Stimulated activated CD8-positive, alpha-beta memory T cell treated with anti-CD3 and anti-CD28 coated beads, Interleukin-4, amount 100 ng/mL, for 1 hour (primary cell): ENCODE measurements at places on chromosomes 7 and 10.

GRCh38 chr7:39749177-39749576 lies 125.8 kb downstream of the RALA start:
- DNase-seq = no peak

DNA sequence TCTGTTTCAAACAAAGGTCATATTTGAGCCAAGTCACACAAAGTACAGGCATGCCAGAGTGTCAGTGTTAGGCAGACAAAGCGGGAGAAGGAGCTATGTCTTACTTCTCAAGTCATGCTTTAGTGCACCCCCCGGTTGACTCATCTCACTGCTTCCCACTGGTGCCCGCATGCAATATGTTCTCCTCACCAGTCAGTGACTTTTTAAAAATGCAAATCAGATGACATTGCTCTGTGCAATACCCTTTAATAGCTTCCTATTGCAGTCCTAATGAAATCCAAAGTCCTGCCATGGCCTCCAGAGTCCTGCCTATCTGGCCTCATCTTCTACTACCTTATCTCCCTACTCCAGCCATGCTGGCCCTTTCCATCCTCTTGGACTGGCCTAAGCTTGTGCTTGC lies 429.1 kb downstream of the ACTR3B start:
- DNase-seq = no peak

DNA sequence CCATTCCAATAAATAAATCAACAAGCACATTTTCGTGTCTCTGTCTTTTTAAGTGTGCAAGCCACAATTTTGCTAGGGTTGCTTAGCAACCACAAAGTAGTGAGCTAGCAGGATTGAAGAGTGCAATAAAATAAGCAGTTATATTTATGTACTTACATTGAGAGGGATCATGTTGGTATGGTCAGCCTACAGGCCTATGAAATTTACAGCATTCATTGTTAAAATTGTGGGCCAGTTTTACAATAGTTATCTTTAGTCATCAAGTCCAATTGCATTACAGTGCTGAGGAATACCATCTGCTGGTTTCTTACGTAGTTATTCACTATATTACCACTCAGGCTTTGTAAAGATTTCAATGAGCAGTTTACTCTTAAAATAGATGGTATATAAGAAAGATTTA lies 192.5 kb upstream of the POT1 start:
- DNase-seq = no peak

GRCh38 chr7:156480671-156481070 lies 159.9 kb upstream of the RNF32 start:
- DNase-seq = no peak

DNA sequence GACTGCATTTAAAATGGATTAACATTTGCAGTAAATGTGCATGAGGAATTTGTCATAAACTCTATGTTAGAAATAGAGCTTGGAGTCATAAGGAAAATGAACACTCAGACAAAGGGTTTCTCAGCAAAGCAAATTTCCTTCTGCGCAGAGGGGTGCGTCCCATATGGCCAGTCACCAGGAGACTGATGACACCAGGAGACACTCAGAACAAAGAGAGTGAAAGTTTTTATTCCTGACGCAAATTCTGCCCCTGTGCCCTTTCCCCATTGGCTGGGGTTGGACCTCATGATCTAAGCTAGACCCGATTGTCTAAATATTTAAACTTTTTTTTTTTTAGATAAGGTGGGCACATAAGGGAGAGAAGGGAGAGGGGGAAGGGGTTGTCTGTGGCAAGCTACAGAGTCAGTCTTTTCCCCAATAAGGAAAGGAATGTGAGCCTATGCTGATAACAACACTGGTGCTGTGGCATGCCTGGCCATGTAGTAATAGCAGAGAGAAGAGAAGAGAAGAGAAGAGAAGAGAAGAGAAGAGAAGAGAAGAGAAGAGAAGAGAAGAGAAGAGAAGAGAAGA lies 202.0 kb downstream of the POM121L12 start:
- no peak for DNase-seq

GRCh38 chr7:135375908-135376699 lies 133.8 kb downstream of the CNOT4 start:
- no peak for DNase-seq

DNA sequence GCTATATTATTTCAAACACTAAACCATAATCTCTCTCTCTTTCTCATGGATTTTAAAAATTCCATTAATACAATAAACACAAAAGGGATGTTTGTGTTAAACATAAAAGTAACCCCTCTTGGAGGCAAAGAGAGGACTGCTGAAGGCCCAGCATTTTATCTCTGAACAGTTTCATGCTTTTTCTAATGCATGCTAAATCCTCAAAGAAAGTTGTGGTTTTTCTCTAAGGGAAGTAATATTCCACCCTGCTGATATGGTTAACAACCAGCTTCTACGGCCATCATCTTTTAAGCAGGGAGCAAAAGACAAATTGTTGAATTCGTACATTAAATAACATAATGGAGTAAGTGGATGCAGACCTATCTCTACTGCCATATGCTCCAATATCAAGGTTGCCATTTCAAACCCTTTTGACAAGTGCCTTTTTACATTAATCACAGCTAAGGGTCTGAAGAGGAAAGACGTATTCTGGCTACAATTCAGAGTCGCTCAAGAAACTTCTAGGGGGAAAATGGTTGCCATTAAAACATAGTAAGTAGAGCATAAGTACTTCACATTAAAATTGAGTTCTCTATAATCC lies 103.1 kb downstream of the SLC25A13 start:
- DNase-seq = no peak

DNA sequence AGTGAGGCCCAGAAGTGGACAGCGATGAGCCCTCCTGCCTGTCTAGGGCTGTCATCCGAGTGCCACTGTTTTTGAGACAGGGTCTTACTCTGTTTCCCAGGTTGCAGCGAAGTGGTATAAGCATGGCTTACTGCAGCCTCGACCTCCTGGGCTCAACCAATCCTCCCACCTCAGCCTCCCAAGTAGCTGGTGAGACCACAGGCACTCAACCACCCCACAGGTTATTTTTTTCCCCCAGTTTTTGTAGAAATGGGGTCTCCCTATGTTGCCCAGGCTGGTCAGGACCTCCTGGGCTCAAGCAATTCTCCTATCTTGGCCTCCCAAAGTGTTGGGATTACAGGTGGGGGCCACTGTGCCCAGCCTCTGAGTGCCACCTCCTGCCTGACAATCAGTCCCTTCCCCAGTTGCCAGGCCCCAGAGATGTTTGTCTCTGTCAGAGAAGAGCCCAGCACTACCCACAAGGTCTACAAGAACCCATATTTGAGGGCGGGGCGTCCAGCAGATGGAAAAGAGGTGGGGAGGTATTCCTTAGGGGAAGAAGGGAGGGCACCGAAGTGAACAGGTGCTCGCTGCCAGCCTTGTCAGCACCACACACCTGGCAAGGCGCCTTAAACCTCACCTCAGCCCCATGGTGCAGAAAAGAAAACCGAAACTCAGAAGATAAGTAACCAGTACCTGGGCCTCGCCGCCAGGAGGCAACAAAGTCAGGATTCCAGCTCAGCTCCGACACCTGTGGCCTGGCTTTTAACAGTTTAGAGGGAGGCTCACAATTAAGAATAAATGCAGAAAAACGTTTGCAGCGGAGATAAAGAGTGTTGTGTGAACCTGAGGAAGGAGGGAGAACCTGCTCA lies 77.4 kb upstream of the ANLN start:
- no peak for DNase-seq

GRCh38 chr7:129561677-129562359 lies 49.7 kb upstream of the NRF1 start:
- DNase-seq = no peak

GRCh38 chr7:94398841-94399240 lies 4.1 kb downstream of the COL1A2 start:
- no peak for DNase-seq

DNA sequence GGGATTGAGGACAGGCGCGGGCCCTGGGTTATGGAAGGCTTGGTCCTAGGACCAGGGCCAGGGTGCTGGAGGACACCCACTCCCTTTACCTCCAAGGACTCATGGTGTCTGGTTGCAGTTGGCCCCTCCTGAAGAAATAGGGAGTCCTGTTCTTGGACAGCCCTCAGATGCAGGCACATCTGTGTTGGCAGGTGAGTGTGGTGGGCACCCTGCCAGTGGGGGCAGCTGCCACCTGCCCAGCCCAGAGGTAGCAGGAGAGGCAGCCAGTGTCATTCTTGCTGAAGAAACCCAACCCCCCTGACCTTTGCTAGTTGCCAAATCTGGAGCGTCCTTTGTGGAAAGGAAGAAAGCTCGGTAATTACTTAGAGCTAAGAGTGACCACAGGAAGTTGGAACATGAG lies 8.3 kb downstream of the GALNT17 start:
- DNase-seq = no peak

GRCh38 chr10:11483201-11484148 lies 128.0 kb downstream of the USP6NL start:
- no peak for DNase-seq

DNA sequence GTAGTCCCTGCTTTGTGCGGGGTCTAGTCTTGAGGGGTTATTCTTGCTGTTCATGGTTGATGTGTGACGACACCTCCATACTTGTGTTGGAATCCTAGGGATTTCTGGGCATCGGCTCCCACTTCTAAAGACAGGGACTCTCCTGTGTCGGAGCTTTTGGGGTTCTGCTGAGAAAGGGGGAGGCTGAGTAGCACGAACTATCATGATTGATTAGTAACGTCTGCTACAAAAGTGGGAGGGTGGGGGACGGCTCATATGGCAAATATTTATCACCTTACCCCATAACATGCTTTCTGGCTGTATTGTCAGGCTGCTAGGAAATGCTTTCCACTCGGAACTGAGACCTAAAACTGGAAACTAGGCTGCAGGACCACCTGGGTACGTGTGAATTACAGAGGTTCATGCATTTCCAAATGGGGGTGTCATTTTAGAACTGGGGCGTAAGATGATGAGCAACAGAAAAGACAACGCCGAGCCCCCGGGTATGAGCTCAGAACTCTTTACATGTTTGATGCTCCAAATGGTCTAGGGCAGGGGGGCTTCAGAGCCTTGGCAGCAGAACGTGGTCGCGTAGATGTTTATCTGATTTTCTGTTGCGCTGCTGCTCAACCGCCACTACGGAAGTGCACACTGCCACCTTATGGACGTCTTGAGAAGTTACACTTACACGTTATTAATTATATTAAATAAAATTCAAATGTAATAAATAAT lies 15.1 kb upstream of the NME8 start:
- no peak for DNase-seq

DNA sequence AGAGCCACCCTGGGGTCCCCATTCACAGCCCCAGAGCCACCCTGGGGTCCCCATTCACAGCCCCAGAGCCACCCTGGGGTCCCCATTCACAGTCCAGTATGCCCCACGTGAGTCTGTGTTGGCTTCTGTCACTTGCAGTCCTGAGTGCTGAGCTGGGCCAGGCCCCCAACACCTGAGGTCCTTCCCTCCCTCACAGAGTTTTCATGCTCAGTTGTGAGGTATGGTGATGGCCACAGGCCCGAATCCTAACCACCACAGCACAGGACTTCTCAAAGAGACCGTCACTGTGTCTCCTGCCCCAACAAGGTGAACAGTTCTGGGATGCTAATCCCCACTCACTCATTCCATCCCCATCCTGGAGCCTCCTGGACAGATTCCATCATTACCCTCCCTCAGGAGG lies 239.2 kb downstream of the PTPRN2 start:
- no peak for DNase-seq

DNA sequence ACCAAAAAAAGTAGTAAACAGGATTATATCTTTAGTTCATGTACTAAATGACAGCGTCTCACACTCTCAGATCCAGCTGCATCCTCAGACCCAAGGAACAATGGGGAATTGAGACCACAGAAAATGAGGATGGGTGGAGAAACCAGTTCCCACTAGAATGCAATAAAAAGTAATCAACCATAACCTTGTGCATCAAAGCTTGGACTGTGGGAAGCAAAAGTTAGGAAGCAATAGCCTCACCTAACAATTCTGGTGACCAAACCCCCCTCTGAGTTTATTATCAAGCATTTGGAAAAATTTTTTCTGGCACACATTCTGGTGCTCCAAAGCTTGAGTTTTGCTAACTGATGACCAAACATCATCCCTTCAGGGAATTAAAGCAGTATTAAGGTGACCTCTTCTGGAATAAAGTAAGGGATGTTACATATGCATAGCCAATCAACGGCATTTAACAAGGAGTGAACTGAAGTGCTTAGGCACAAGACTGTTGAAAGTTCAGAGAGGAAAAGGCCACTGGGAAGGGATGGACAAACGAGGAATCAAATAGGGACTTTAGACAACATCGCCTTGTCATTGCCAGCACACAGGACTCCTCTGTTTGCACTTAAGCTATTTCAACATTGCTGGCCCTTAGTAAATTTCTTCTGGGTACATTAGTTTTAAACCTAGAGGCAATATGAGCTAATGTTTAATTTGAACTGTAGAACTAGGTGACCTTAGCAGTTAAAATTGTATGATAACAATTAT lies 1.2 kb upstream of the MAT1A start:
- DNase-seq = no peak

DNA sequence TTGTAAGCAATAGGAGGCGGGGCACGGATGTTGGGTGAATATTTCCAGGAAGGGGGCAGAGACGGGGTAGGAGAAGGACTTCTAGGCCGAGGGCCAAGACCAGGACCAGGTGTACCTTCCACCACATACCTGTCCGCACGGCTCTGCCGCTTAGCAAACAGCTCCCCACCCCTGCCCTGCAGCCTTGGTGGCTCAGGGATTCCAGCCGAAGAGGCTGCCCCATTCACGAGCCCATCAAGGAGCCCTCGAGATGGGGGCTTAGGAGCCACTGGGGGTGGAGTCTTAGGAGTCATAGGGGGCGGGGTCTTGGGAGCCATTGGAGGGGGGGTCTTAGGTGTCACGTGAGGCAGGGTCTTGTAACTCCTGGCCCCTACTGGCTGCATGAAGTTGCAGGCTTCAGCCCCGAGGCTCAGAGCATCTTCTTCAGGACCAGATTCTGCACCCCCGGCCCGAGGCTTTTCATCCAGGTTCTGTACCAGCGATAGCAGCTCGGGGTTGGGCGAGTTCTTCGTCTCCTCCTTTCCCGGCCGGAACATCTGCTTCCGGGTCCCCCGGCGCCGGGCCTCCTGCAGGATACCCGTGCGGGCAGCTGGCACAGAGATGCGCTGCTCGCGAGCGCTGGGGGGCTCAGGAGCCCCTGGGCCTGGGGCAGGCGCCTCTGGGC lies 6.1 kb upstream of the MYOZ1 start:
- no peak for DNase-seq

- no peak for DNase-seq
Measured at GRCh38 chr7:89839329-89839728, 314.9 kb upstream of the STEAP1 start.

GRCh38 chr10:112258407-112258806 lies 24.8 kb upstream of the TECTB start:
- DNase-seq = no peak

GRCh38 chr7:69042138-69042537 lies 556.1 kb upstream of the AUTS2 start:
- DNase-seq = no peak

GRCh38 chr10:86346799-86347665 lies 19.6 kb downstream of the GRID1 start:
- no peak for DNase-seq
